ENCODE measurements at places on chromosomes 12 and 14.
A peak's percentile ranks its signal among the peaks of the same experiment; 100 is the strongest.

DNA sequence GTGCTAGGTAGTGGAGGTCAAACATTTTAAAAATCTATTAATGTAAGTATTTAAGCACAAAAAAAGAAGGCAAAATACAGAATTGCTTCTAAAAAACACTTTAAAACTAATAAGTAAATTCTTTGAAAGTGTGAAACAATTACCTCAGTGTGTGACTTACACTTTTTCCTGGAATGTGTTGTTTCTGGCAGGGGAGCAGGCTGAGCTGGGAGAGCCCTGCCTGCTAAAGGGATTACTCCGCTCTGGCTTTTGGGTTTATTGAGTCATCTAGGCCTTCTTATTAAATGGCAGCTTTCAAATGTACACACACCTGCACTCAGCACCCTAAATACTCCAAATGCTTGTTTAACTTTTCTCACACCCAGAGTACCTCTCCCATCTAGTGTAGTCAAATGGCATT is 279.8 kb downstream of the AKAP6 start:
- peak; percentile 13 for DNase-seq

DNA sequence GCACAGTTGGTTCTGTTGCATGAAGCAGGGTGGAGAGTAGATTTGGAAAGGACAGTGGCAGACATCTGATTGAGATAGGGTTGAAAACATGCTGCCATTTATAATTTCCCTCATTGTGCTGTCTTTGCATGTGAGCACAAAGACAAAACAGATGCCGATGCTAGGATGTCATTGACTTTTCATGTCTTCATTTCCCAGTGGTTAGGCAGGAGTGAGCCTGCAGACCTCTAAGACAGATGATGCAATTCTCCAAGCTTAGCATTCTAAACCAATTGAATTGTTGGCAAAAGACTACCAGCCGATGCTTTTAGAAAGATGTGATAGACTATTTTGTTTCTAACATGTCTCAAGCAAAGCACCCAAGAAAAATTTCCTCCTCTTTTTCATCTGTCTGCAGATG is 37.1 kb upstream of the PELI2 start:
- DNase-seq = no peak

GRCh38 chr14:74848768-74849167 is 27.2 kb downstream of the PROX2 start:
- DNase-seq = no peak

GRCh38 chr14:44379292-44379977 is 127.6 kb downstream of the FSCB start:
- DNase-seq = no peak

- no peak for DNase-seq
These were observed 2.5 kb upstream of the MAPK1IP1L start for GRCh38 chr14:55048900-55049436.

DNA sequence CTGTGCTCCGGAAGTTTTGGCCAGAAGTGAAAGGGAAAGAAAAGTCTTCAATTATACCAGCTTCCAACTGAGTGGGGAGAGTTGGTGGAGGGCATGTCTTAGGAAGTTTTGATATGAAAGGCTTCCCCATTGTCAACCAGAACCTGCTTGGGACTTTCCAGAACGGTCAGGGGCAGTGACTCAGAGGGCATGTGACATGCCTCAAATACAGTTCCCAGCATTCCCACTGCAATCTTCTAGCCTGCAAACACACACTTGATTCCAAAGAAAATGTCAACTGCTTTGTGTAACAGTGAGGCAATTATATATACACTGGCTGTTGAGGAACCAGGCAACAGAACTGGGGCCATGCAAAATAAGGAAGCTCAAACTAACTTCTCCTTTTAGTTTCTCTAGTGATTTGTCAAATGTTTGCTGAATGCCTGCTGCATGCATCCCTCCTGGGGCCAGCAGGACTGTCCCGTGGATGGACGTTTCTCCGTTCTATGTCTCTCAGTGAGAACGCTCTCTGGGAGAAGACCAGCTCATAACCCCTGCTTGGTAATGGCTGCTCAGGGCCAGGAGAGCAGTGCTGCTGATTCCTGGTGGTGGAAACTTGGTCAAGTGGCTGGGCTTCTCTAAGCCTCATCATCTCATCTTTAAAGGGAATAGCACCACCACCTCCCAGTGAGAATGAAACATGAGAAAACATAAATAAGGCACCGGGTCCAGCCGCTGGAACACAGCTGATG is 18.3 kb downstream of the SLC25A47 start:
- no peak for DNase-seq

DNA sequence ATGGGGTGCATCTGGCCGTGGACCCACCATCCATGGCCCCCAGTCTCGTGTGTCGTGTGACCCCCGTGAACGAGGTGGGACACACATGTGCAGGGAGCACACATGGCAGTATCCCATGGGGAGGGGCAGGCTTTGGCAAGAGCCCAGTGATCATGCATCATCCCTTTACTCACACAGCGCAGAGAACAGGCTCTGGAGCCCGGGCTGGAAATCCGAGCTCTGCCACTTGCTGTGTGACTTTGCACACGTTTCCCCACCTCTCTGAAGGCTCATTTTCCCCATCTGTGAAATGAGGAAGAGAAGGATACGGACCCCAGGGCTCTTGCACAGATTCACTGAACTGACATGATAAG is 119.9 kb downstream of the PHETA1 start:
- no peak for DNase-seq

- DNase-seq = no peak
These were observed 81.1 kb downstream of the ARL6IP4 start for GRCh38 chr12:123061441-123062205.

GRCh38 chr12:50925342-50925651 is 27.0 kb upstream of the HIGD1C start:
- no peak for DNase-seq

- no peak for DNase-seq
These were observed 7.9 kb upstream of the NYNRIN start for GRCh38 chr14:24390701-24391468.

DNA sequence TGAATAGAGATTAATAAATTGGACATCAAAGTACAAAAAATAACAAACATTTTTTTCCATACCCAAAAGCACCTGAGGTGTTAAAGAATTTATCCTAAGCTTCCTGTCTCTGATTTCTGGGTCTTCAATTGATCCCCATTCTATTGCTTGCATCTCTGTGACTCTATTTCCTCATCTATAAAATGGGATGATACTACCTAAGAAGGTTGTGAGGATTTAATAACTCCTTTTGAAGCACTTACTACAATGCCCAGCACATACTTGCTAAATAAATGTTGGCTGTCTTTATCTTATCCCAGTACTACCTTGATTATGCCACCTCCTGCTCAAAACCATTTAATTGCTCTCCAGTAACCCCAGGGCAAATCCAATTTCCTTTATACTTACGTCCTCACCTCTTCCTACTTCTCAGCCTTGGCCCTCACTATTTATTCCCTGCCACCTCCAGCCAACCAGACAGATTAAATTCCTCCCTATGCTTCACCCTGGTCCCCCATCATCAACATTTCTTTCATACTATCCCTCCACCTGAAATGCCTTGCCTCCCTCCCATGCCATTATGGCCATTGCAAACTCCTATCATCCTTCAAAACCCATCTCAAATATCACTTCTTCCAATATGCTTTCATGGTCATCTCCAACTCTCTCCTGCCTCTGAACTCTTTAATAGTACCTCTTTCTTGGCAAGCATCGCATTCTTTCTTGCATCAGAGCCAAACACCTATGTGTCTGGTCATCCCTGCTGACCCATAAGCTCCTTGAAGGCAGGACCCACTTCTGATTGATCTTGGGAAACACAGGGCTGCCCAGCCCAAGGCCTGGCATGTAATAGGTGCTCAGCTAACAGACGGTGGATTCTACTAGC is 7.9 kb upstream of the ASIC1 start:
- DNase-seq = no peak

GRCh38 chr14:88168025-88168424 is 155.0 kb downstream of the KCNK10 start:
- no peak for DNase-seq
